ENCODE measurements at places on chromosomes 16 and 17. TPM values are rescaled to one million over a fixed set of nuclear protein-coding genes. Genes with fewer than 3 reads are reported as not detected.

Gene ALOXE3
- not detected for total RNA-seq

Gene SPNS3
- 0.24 TPM for total RNA-seq

Gene TEKT5
- 0.12 TPM for total RNA-seq

Gene MRPL10
- 50.5 TPM for total RNA-seq

Gene RIPOR1
- total RNA-seq: 181 TPM

Gene MYL4
- 1.1 TPM for total RNA-seq

Gene ALDOA
- total RNA-seq: 1,121 TPM

Gene TEKT1
- total RNA-seq: not detected

Gene CD7
- total RNA-seq: not detected

Gene AATK
- total RNA-seq: 7.3 TPM

Gene CA5A
- not detected for total RNA-seq

GRCh38 chr17:35086931-35087573, 23.5 kb upstream of the RFFL start:
- DNase-seq: no peak

- DNase-seq: no peak
Measured at GRCh38 chr17:16415031-16415924, at the start of gene TRPV2. TSS of gene TRPV2 (plus strand) at chr17:16415571. CDS start at chr17:16417669, 2,098 bp downstream.

DNA sequence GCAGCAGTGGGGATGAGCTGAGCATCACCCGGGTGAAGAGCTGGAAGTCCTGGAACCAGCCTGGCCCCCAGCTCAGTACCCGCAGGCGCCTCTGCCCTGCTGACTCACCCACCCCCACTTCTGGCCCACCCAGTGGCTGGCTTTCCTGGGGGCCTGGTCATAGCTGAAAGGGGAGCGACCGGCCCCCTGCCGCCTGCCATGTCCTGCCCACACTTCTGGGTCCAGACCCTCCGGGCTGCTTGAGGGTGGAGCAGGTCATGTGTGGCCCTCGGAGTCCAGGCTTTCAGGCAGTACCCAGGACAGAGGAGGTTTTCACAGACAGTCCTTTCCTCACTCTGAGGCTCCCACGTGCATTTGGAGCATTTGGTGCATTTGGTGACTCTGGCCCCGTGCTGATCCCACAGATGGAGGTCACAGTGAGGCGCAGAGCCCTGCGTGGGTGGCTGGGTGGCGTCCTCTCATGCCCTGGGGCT, 7.1 kb upstream of the PIEZO1 start:
- no peak for DNase-seq

DNA sequence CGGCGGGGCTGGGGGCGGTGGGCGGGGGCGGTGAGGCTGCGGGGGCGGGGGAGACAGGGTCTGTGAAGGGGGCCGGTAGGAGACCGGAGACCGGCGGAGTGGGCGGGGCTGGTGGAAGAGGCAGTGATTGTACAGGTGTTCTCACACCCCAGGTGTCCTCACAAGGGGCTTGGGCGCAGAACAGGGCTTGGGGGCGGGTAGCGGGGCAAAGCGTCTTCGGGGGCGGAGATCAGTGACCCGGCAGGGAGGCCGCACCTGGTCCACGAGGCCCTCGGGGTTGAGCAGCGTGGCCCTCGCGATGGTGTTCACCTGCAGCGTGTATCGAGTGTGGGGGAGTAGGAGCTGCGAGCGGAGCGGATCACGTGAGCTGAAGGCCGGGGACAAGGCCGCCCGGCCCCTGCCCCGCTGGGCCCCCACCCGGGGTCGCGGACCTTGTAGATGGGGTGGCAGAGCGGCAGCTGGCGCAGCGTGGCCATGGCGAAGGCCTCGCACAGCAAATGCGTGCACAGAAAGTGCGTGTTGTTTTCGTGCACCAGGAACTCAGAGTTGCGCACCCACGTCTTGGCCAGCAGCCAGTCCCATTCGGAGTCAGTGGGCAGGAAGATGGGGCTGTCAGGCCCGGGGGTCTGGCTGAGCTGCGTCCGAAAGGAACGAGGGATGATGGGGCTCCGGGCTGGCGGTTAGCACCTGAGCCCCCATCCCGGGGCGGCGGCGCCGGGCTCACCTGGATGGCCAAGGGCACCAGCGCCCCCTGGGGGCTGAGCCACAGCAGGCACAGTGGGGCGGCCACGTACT, 8.5 kb downstream of the ALOXE3 start:
- no peak for DNase-seq

- no peak for DNase-seq
Measured at GRCh38 chr17:3571043-3571900, 13.7 kb upstream of the TRPV3 start.

DNA sequence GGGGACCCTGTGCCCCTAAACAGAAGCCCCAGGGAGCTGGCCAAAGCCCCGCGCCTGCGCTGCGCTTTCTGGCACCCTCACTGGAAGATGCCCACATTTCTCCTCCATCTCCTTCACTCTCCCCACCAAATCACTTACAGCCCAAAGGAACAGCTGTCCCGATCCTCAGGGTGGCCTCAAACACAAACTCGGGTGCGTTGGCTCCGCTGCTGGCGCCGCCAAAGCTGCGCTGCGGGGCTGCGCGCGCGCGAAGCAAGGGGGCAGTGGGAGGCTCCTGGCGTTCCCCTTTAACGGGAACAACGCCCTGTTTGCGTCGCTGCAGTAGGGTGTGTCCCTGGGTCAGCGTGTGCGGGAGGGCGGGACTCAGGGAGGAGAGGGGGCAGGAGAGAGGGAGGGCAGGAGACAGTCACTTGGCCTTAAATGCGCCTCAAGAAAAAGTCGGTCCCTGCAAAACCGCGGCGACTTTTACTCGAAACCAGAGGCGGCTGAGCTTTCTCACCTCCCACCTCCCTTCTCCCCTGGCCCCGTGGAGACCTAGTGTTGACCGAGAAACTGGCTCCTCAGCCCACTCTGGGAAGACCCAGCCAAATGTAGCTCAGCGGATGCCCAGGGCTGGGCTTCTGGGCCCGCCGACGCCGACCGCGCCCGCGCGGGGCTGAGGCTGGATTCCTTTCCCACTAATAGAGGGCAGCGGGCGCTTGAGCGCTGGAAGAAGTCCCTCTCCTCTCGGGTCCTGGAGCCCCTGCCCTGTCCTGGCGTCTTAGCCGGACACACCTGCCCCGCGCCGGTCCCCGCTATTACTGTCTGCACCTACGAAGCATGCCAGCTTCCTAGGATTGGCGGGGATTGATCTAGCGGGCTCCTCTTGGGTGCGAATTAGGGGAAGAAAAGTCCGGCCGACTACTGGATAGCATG, 2.6 kb downstream of the PMP22 start:
- DNase-seq: no peak

DNA sequence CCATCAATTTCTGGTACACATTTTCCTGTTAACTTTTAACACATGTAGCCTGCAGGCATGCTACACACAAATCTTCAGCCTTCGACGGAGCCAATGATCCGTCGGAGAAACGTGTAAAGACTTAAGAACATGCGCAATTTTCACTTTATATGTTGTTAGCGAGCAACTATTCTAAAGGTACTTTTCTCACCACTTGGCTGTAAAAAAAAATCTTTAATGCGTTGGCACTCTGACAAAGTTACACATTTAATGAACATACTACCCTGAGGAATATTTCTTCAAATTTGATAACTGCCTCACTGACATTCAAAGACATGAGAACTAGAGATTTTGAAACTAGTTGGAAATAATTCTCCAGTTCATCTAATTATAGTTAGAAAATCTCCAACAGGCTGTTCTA, 507.5 kb upstream of the SALL1 start:
- DNase-seq: no peak

DNA sequence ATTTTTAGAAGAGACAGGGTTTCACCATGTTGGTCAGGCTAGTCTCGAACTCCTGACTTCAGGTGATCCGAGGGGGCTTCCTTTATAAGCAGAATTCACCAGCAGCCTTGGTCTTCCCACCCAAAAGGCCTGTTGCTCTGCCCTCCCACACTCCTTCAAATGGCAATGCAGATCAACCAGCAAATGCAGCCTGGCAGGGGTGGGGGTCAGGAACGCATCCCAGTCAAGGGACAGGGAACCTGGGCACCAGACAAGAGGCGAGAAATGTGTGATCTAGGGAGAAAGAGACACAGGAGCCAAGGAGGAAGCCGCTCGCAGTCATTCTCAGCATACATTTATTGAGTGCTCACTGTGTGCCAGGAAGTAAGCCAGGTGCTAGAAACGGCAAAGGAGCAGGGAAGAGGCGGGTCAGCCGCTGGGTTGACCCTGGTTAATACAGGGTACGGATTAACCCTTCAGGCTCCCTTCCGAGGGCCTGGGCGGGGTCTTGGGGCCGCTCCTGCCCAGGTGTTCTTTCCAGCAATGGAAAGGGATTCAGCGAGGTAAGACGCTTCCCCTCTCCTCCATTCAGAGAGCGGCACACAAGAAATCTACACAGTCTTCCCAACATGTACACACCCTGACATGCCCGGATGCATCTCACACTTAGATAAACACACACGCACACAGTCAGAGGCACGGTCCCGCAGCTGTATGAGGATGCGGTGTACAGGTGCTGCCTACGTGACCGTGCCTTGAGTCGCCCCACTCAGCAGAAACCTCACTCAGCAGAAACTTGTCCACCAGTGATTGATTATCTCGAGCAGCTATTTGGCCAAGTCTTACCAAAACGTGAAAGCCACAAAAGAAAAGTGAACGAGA, 6.6 kb upstream of the PITPNA start:
- no peak for DNase-seq

- DNase-seq: no peak
Measured at GRCh38 chr16:74749291-74750055, 25.1 kb downstream of the FA2H start.

GRCh38 chr17:31198026-31198425, 99.0 kb downstream of the OMG start:
- no peak for DNase-seq

DNA sequence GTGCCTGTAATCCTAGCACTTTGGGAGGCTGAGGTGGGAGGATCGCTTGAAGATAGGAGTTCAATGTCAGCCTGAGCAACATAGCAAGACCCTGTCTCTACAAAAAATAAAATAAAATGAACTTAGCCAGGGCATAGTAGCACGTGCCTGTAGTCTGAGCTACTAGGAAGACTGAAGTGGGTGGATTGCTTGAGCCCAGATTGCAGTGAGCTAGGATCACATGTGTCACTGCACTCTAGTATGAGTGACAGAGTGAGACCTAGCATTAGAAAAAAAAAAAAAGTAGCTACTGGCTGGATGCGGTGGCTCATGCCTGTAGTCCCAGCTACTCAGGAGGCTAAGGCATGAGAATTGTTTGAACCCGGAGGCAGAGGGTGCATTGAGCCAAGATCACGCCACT, 6.0 kb downstream of the ADAP2 start:
- DNase-seq: no peak

DNA sequence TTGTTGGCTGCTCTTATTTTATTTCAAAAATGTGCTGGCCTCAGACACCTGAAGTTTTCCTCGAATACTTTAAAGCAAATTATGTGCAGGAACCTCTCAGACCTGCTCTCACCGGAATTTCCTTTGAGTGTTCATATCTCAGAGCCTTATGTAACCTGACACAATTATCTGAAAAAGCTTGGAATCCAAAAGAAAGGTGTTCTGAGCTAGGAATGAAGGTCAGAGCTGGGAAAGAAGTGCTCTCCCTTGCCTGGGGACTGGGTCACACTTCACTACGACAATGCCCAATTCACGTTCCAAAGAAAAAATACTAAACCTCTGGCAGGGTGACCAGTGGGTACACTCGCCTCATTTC, 6.7 kb upstream of the HSD11B2 start:
- no peak for DNase-seq

DNA sequence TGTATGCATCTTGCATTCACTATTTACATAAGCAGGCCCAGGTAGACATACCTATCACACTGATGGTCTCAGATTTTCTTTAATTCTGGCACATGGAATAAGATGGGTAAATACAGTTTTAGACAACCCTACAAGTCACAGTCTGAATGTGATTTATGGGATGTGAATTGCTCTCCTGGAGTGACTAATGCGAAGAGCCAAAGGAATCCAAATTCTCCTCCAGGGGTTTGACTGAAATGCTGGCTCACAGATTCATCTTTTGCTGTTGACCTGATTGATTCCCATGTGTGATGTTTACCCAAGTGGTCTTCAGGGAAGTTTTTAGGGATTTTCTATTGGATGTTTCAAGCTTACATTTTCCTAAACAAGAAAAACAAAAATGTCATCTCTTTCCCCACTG, 277.9 kb upstream of the MON1B start:
- no peak for DNase-seq

- DNase-seq: no peak
Measured at GRCh38 chr17:40501499-40501911, at the start of gene TNS4. TSS of gene TNS4 (minus strand) at chr17:40501623. CDS start at chr17:40496425, 5,198 bp downstream.

- peak; percentile 10 for DNase-seq
Measured at GRCh38 chr17:66952031-66952524, 12.4 kb upstream of the CACNG4 start.

DNA sequence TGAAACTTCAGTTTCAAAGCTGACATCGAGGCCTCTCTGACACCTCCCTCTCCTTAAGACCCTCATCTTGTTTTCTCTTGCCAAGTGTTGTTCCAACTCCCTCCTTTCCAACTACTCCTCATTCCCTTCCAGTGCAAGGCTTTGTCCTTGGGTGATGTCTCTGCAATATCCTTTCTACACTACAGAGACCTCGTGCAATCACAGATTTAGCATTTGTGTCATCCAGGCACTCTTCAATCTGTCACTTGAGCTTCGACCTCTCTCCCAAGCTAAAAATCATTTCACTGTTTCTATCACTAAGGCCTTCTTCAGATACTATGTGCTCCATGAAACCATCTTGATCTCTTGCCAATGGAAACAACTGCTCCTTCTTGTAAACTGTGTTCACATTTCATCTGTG, 31.6 kb downstream of the TEKT3 start:
- DNase-seq: no peak

GRCh38 chr16:71930013-71930563, 34.8 kb downstream of the IST1 start:
- DNase-seq: no peak

DNA sequence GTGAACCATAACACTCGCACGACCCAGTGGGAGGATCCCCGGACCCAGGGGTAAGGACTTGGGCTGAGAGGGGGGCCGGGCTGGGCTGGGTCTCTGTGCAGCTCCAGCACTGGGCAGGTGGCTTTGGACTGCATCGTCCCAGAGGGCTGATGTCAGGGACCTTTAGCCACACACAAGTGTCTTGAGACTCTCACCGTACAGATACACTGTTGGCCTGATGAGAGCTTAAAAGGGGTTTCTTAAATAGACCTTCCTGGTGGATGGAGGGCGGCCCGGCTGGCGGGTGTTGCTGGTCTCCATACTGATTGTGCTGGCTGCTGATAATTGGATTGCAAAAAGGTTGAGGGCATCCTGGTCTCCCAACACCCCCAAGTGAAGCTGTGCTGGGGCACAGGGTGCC, 21.7 kb upstream of the CLEC18A start:
- DNase-seq: no peak

DNA sequence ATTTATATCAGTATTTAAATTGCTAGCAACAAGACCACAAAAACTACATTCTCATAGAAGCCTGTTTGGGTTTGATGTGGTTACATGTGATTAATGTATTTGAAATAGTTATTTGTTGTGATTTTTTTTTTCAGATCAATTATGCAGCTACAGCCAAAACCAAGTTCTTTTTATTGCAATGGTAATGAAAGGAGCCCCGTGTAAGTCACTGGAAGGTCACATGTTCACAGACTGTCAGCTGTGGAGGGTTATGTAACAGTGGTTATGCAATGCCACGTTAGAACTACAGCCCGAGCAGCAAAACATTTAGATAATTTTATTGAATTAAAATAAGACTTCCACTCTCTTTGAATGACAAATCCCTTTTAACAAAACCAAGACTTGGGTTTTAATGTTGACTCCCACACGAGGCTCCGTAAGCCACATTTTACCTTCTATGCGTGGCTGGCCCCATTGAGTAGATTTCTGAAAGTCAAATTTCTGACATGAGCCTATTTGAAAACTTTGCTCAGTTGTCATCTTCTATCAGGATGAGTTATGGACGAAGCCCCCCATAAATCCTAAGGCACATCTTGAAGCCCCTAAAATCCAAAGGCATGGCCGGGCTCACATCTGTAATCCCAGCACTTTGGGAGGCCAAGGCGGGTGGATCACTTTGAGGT, 41.8 kb upstream of the SEC14L1 start:
- no peak for DNase-seq
